Peyer's patch (tissue), 4 donors: ENCODE measurements at places on chromosomes 11 and 22.
A peak's percentile ranks its signal among the peaks of the same experiment; 100 is the strongest.

DNA sequence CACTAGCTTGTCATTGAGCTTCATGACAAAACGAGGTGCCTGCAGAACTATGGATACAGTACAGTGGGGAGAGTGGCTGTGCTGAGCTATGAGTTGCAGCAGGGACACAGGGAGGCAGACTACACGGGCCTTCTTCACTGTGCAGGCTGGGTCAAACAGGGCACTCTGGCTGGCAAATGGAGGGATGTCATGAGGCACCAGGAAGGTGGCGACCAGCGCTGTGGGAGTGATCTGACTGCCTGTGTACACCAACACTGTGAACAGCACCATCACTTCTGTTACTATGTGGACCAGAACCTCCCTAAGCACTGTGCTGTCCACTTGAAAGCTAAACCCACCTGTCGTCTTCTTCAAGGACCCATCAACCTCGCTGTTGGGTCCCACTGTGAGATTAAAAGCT lies 3.1 kb downstream of the PKDREJ start:
- DNase-seq = no peak
- H3K4me1 ChIP-seq = no peaks in the 10 kb centered on the region
- H3K27ac ChIP-seq = no peak overlapping the region

GRCh38 chr22:22044153-22044552 lies 61.6 kb upstream of the TOP3B start:
- H3K27ac ChIP-seq = no peak overlapping the region
- no peak overlapping the region for H3K4me3 ChIP-seq
- H3K4me1 ChIP-seq = no peaks in the 10 kb centered on the region
- H3K27me3 ChIP-seq = no peaks in the 10 kb centered on the region
- no peaks in the 10 kb centered on the region for H3K36me3 ChIP-seq

GRCh38 chr11:127110542-127110941 lies 110.0 kb upstream of the KIRREL3 start:
- H3K27ac ChIP-seq = no peak overlapping the region
- DNase-seq = no peak
- H3K27me3 ChIP-seq = no peaks in the 10 kb centered on the region

GRCh38 chr11:87295237-87295636 lies 257.5 kb downstream of the TMEM135 start:
- H3K4me3 ChIP-seq = no peak overlapping the region
- no peak for DNase-seq
- H3K36me3 ChIP-seq = no peaks in the 10 kb centered on the region
- H3K27me3 ChIP-seq = no peaks in the 10 kb centered on the region
- no peaks in the 10 kb centered on the region for H3K4me1 ChIP-seq

DNA sequence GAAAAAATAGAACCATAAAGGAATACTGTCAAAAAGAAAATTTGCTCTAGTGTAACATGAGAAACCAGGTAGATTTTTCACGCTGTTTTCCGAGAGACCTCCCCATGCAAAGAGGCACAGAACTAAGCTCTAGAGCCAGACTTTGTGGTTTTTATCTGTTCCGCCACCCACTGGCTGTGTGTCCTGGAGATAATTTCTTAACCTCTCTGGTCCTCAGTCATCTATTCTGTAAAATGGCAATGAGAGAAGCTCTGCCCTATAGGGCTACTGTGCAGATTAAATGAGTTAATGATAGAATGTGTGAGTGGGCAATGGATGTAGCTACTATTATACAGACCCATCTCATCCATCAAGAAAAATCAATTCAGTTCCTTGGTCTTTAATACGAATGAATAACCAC lies 9.4 kb upstream of the SIGIRR start:
- H3K27ac ChIP-seq = no peak overlapping the region
- H3K36me3 ChIP-seq = peaks cover 20% of the 10 kb centered on the region
- H3K27me3 ChIP-seq = no peaks in the 10 kb centered on the region
- H3K4me3 ChIP-seq = no peak overlapping the region

- H3K27ac ChIP-seq = no peak overlapping the region
- H3K27me3 ChIP-seq = no peaks in the 10 kb centered on the region
- no peak overlapping the region for H3K4me3 ChIP-seq
- no peak for DNase-seq
- no peaks in the 10 kb centered on the region for H3K4me1 ChIP-seq
These were observed 1408.4 kb upstream of the TENM4 start for GRCh38 chr11:80849253-80849652.

- no peak overlapping the region for H3K4me3 ChIP-seq
- H3K4me1 ChIP-seq = no peaks in the 10 kb centered on the region
- no peak overlapping the region for H3K27ac ChIP-seq
These were observed 35.9 kb downstream of the RPL3 start for GRCh38 chr22:39283322-39284141.

- H3K4me3 ChIP-seq = no peak overlapping the region
- DNase-seq = peak; percentile 62
- H3K36me3 ChIP-seq = no peaks in the 10 kb centered on the region
- H3K27ac ChIP-seq = peak overlapping the region; percentile 70
- no peaks in the 10 kb centered on the region for H3K4me1 ChIP-seq
These were observed 27.6 kb downstream of the PLA2G6 start for GRCh38 chr22:38153821-38154562.

- H3K27ac ChIP-seq = no peak overlapping the region
- H3K4me3 ChIP-seq = no peak overlapping the region
- no peaks in the 10 kb centered on the region for H3K27me3 ChIP-seq
These were observed 76.0 kb upstream of the RRM1 start for GRCh38 chr11:4018641-4019040.

- H3K27ac ChIP-seq = peak overlapping the region; percentile 84
- peaks cover 12% of the 10 kb centered on the region for H3K4me1 ChIP-seq
- H3K27me3 ChIP-seq = no peaks in the 10 kb centered on the region
- H3K4me3 ChIP-seq = peak overlapping the region; percentile 82
- DNase-seq = no peak
These were observed 310 bp downstream of the TCF20 start for GRCh38 chr22:42270176-42270509.

- no peak overlapping the region for H3K4me3 ChIP-seq
- H3K27ac ChIP-seq = no peak overlapping the region
- no peaks in the 10 kb centered on the region for H3K4me1 ChIP-seq
- no peak for DNase-seq
- H3K36me3 ChIP-seq = no peaks in the 10 kb centered on the region
These were observed 10.2 kb downstream of the FIBIN start for GRCh38 chr11:27004103-27004502.

- no peaks in the 10 kb centered on the region for H3K27me3 ChIP-seq
- no peak overlapping the region for H3K4me3 ChIP-seq
- no peaks in the 10 kb centered on the region for H3K36me3 ChIP-seq
These were observed 65.6 kb downstream of the PPFIBP2 start for GRCh38 chr11:7579361-7579791.
